ENCODE measurements at places on chromosomes 2 and 18.

GRCh38 chr2:207095963-207096362, 69.8 kb downstream of the KLF7 start:
- no peak for DNase-seq

- DNase-seq, result no peak
Observed at GRCh38 chr2:61649021-61649420, 110.9 kb upstream of the XPO1 start.

GRCh38 chr2:8241317-8241716, 440.5 kb upstream of the ID2 start:
- no peak for DNase-seq

- no peak for DNase-seq
Observed at GRCh38 chr2:5995832-5996231, 303.6 kb downstream of the SOX11 start.

- no peak for DNase-seq
Observed at GRCh38 chr2:200274116-200275075, 32.1 kb upstream of the SPATS2L start.

DNA sequence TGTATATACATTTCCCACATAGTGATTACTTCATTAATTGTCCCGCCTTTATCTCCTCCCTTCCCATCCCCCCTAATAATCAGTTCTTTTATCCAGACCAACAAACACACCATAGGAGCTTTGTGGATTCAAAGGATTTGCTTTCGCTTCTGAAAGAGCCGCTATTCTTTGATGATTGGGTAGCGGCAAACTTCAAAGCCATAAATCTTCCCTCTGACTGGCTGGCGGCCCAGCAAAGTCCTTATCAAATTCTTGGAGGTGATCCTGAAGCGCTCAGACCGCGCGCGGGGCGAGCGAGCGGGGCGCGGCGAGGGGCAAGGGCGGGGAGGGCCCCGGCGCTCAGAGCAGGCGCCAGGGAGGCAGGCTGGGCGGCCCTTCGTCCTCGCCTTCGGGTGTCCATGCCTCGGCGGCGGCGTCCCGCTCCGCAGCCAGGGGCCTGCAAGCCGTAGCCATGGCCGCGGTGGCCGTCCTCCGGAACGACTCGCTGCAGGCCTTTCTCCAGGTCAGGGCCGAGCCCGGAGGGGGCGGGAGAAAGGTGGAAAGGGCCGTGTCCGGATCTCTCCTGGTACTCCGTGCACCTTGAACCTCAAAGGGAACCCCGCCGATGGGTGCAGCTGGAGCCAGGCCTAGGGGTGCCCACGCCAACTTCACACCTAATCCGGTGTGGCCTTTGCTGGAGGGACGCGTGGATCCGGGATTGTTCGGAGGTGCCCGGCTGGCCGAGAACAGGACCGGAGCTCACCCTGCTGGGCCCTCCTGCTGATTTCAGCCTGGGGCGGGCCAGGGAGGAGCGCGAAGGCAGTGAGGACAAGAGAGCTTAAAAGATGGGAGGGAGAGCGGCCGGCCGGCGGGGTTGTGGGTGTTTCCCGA, at the start of gene SP5:
Gene SP5, plus strand, starts transcription at position 276 of the 870 bp plus-strand sequence. Its CDS starts 176 bp downstream, at position 452.
- no peak for DNase-seq

DNA sequence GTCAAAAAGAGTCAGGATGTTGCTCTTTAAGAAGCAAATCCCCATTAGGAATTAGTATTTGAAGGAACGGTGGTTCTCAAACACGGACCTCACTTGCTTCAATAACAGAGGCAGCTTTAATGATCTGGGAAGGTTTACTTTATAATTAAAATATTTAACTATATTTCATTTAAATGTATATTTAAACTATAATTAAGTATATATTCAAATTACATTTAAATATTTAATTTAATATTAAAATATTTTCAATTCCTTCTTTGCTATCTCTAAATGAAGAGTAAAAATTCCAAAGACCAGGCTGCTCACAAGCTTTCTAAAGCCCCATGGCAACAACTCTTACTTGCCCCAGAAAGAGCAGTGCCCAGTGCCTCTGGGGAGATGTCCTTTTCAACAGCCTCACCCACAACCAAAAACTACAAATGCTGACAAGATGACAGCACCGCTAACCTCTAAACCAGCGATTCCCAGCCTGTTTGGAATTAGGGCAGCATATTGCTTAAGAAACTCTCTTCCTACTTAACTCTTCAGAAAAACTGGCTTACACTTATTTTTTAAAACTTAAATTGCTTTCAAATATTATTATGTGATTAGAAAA, 62.9 kb upstream of the POU3F3 start:
- DNase-seq, result no peak
